ENCODE measurements at places on chromosomes 7 and 10.

DNA sequence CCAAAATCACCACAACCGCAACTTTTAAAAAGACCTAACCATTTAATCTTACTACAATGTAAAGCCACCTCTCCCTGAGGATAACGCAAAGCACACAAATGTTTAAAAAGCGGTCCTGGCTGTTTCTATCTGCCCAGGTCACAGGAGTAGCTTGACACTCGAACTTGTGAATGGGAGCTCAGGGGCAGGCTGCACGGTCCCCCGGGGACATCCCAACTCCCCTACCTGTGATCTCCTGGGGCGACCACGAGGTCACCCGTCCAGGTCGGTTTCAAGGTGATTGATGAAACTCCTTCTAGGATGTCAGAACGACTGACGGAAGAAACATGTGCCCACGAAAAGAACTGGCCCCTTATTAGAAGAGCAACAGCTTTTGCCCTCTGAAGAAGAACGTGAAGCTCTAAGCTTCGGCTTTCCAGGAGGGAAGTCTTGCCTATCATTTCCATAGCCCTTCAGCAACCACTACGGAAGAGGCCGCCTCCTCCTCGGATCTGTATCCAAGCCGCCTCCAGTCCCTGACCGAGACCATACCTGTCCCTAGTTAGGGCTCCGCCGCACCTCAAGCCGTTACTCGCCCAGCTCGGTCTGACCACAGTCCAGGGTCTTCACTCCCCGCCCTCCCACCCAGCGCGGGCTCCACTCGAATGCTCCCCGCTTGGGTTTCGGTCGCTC, 459 bp downstream of the CYCS start:
- DNase-seq: no peak

DNA sequence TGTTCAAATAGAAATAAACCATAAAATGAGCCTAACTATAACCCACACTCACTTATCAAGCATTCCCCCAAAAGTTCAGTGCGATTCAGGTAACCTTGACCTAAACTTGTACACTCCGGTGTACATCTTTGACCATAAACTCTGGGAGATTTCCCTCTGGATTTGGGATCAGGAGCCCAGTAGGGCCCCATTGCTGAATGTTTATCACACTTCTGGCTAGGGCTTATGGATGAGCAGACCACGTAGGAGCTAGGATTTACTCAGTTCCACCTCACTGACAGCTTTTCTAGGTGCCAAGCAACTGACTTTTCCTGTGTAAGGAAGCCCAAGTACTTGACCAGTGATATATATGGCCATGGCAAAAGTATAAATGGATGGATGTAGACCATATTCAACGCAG, 113.7 kb downstream of the SVOPL start:
- DNase-seq: no peak

DNA sequence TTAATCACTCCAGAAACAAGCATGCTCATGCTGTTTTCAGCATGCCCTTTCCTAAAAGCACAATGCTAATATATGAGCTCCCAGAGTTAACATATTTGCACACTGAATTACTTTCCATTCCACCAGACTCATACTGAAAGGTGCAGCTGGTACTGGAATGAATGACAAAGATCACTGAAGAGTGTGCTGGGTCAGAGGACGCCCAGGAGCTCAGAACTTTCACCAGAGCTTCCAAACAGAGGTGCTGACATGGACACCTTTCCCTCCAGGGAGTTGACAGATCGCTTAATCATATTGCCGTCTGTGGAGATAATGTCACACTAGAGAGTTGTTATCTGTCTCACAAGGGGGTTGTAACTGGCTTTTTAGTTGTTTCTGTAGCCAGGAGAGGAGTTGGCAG, 292.9 kb downstream of the LHFPL3 start:
- no peak for DNase-seq

GRCh38 chr7:20284003-20284770, 46.5 kb upstream of the ITGB8 start:
- DNase-seq: no peak

GRCh38 chr10:25059990-25060389, 43.6 kb downstream of the THNSL1 start:
- DNase-seq: peak; percentile 61

GRCh38 chr10:33708561-33708960, 374.1 kb upstream of the NRP1 start:
- no peak for DNase-seq

- no peak for DNase-seq
Measured at GRCh38 chr10:124688386-124688785, 55.8 kb downstream of the FAM53B start.

GRCh38 chr10:122363311-122363710, 11.2 kb upstream of the PLEKHA1 start:
- no peak for DNase-seq

DNA sequence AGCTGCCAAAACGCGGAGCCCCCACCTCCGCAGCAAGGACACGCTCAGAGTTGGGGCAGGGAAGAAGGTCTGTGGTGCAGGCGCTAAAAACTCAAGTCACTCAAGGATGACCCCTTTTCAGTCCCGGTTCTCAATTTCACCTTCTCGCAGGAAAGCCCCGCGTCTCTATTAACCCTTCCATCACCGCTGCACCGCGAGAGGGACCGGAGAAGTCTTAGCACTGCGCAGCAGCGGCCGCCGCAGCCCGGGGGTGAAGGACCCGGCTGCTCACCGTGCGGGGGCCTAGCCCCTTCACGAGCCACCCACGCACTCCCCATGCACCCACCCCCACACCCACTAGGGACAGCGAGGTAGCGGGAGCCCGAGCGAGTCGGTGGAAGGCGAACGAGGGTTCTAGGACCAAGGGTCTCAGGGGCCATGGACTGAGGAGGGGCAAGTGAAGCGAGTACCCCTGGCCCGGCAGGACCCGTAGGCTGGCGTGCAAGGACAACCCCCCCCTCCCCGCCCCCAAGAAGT, 162.9 kb downstream of the SH3PXD2A start:
- no peak for DNase-seq

DNA sequence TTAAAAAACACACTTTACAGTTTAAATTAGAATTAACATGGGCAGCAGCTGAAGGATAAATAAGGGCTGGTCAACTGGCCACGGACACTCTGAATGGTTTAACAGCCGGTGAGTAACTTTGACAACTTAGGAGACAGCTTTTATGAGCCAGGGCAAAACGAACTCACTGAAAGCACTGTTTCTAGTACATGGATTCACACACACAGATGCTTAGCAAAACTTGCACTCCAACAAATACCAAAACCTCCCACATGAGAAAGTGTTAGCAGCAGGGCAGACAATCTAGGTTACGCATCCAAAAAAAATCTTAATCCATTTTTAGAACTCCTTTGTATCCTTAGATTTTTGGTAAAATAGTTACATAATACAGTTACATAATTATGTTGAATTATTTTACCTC, 486.4 kb downstream of the PHTF2 start:
- no peak for DNase-seq

DNA sequence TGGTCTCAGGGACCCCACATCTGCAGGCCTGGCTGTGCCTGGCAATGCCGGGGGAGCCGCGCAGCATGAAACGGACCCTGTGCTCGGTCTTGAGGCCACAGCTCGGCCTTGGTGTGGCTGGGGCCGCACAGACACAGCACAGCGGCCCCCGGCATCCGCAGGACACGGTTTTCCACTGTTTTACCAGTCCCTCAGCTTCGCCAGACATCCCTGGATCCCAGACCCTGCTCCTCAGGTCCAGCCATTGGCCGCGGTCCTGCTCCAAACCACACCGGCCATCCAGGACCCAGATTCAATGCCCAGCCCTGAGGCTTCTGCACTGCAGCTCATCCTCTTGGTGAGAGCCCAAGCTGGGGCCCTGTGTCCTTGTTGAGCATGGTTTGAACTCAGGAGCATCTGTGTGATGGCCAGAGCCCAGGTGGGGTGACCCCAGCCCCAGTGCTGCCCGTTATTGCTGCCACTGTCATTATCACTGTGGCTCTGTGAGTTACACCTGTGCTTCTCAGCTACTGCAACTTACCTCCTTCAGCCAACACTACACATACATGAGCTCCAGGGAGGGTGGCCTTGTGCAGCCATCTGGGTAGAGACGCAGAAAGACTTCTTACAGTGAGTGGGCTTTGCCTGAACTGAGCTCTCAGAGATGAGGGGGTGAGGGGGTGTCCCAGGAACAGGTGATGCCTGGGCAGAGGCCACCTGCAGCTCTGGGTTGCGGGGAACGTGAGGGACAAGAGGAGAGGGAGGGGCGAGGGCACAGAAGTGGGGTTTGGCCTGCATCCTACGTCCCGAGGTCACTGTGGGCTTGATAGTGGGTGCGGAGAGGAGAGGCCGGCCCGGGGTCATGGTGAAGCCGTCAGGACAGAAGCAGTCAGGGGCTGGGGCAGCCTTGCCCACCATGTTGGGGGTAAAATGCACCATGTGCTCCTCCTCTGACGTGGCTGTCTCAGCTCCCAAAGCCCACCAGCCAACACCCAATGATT, 567.6 kb downstream of the PTPRN2 start:
- no peak for DNase-seq

DNA sequence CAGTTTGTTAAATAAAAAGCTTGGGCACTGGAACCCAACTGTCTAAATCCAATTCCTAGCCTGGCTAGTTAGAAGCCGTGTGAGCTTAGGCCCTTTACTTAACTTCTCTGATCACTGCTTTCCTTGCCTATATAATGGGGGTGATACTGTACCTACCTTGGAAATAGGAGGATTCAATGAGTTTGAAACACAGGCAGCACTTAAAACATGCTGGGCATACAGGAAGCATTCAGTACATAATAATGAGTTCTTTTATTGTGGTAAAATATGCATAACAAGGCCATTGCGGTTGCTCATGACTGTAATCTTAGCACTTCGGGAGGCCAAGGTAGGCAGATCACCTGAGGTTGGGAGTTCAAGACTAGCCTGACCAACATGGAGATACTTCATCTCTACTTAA, 47.4 kb upstream of the SEPHS1 start:
- DNase-seq: no peak

DNA sequence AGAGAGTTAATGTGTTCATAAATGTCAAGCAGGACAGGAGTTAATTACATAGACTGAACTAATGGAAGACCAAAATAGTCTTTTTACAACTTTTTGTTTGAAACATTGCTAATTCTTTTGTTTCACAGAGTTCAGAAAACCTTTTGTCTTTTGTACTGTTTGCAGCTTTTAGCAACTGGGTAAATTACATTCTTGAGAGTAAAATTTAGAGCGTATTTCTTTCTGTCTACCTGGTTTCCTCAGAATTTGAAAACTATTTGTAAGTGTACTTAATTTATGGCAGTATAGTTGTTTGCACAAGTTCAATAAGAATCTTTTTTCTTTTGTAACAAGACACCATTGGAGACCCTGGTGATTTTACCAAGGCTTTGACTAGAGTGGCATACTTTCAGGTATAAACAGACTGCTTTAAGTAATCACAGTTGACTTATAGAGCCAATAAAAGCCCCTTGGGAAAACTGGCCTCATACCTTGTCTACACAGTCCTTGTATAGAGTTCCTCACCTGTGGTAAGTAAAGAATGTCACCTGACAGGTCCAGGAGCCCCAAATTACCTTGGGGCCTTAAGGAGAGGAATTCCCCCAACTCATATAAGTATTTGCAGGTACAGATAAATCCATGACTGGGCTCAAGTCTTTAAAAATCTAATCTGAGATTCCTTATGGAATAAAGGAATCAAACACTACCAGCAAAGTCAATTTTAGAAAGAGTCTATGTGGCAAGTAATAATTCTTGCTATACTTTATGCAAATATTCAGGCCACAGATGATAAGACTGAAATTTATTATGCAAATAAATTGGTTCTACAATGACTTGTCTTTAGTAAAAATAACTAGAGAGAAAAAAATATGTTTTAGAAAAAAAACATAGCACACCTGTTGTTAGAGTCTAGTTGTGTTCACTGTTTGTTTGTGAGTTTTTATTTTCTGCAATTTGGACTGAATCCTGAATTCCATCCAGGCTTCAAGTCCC, 23.6 kb upstream of the CREB3L2 start:
- no peak for DNase-seq

DNA sequence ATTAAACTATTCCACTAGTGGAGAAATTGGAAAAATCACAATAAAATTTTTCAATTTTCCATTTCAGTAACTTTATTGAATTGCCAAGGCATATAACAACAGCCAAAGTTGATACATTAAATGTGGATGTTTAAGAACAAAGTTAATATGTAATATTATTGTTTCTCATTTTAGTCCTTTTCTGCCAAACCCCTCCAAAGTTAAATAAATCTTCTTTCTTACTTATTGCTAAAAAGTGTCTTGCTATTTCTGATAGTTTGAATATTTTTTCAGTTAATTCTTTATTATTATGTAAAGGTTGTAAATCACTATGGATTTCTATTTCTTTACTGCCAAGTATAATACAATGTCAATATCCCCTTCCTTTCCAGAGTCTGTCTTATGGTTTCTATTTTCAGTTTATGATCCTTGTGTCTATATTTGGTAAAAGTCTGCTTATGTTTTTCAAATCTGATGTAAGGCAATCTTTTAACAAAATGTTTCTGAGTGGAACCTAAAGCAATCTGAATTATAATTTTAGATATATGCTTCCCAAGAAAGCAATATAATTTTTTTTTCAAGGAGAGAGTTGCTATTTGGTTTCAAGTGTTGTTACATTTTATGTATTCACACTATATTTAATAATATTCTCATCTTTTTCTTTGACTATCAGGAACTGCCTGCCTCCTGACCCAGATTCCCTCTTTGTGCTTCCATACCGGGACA, 80.3 kb upstream of the RHOBTB1 start:
- DNase-seq: no peak

DNA sequence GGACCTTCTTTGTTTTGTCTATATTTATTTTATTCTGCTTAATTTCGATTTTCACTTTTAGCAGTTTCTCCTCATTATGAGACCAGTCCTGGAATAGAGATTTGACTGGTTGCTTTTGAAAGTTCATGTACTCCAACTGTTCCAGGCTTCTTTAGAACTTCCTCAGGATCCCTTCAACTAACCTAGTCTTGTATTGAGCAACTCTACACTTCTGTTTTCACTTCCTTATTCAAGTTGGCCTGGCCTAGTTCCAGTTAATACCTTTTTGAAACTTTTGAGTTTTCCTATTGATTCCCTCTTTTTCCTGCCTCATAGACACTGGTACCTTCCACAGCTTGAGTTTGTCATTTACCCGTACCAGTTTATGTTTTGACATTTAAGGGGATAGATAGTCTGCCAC, 421.7 kb downstream of the ATRNL1 start:
- DNase-seq: no peak

- DNase-seq: no peak
Measured at GRCh38 chr7:18196638-18197037, 169.0 kb upstream of the PRPS1L1 start.

DNA sequence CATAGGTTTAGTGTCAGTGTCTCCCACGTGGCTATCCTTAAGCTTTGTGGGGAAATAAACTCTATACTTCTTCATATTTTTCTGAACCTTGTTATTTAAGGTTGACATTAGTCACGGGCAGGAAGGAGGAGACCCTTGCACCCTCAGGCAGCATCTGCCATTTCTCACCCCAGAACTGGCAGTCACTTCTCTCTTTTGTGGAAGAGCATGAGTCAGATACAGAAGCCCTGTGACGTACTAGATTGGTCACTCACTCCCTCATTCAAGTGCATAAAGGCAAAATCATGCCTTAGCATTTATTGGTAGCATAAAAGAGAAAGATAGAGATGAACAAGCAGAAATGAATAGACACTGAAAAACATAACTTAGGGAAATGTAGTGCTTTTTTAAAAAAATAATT, 206.0 kb upstream of the MDFIC start:
- no peak for DNase-seq

GRCh38 chr10:33115738-33116719, 158.0 kb upstream of the ITGB1 start:
- DNase-seq: no peak

- DNase-seq: peak; percentile 50
Measured at GRCh38 chr10:79981450-79982361, 32.8 kb upstream of the SFTPD start.

GRCh38 chr10:20956843-20957242, 59.7 kb upstream of the NEBL start:
- no peak for DNase-seq

- DNase-seq: no peak
Measured at GRCh38 chr7:16609842-16610450, 35.6 kb downstream of the ANKMY2 start.
